Hematopoietic multipotent progenitor cell treated with erythropoietin and hydrocortisone succinate and interleukin-3 and kit ligand, for 4 days (in vitro differentiated cells): ENCODE measurements at places on chromosomes 6 and 20.
A peak's percentile ranks its signal among the peaks of the same experiment; 100 is the strongest.

DNA sequence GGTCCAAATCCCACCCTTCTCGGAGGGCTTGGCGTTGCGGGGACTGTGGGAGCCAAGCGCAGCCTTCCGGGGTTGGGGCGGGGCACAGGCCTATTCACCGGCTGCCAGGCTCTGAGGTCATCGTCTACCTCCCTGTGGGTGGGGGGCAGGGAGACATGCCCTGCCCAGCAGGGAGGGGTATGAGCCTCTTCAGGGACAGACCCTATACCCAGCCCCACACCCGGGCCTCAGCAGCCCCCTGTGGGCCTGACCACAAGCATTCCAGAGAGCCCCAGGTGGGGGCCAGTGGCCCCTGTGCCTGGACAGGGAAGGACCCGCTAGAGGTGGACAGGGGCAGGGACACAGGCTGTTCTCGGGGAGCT, 11.6 kb downstream of the LAMA5 start:
- no peak for DNase-seq

GRCh38 chr6:60991427-60992028, 1294.5 kb downstream of the KHDRBS2 start:
- DNase-seq, result no peak

- no peak for DNase-seq
Measured at GRCh38 chr6:106782536-106783285, 153.3 kb downstream of the QRSL1 start.

- DNase-seq, result no peak
Measured at GRCh38 chr6:169323221-169323620, 69.6 kb upstream of the THBS2 start.

DNA sequence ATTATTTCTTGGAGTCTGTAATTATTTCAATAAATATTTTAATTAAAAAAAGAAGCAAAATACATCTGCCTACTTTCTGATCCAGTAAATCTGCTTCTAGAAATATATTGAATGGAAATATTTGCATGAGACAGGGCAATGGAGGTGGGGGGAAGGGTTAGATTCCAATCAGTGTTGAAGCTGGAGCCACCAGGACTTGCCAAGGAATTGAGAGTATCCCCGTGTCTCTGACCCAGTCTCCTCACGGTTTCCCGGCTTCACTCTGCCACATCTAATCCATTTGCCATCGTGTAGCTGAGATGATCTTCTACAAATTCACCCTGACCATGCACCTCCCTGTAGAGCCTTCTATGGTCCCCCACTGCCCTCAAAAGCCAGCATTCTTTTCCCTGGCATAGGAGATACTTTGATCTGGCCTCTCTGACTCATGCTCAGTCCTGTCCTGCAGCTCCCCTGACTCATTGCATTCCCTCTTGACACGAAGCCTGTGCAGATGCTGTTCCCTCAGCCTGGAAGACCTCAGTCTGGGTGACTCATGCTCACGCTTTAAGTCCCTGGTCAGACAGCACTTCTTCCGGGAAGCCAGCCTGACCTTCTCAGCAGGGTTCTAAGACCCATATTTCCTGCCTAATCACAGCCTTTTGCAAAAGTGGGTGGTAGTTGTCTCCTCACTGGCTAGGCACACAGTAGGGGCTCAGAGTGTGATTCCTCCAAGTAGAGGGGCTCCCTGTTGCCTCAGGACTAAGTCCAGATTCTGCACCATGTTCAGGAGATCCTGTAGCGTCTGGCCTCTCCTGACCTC, 23.0 kb upstream of the FKBP1A start:
- DNase-seq, result no peak

GRCh38 chr20:10242166-10242565, 23.5 kb downstream of the SNAP25 start:
- no peak for DNase-seq

- DNase-seq, result no peak
Measured at GRCh38 chr6:164276211-164276610, 861.7 kb downstream of the QKI start.

DNA sequence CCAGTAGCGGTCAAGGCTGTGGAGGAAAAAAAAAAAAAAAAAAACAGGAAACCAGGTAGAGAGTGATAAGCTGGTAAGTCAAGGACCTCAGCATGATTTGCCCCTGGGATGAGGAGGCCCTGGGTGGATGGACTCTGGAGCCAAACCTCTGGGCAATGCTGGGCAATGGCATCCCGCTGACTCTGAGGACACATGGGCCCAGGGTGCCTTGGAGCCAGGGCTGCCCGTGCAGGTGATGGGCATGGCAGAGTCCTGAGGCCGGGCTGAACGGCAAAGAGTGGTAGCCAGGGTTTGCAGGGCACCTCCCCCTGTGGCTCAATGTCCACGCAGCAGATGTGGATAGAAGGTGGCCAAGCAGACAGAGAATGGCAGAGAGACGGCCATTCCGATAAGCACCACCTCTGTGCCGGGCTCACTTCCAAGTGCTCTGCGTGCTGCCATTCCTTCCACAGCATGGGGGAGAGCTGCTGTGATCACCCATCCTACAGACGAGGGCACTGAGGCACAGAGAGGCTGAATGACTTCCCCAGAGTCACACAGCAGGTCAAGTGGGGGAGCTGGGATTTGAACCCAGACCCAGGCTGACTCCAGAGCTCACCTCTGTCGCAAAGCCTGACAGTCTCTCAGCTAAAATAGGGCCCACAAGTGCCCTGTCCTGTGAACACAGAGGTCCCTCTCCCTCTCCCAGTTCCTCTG, 353.9 kb downstream of the CDH4 start:
- no peak for DNase-seq

- no peak for DNase-seq
Measured at GRCh38 chr6:143068001-143068400, 7.3 kb downstream of the AIG1 start.

- no peak for DNase-seq
Measured at GRCh38 chr6:53041356-53041755, 23.8 kb upstream of the FBXO9 start.

DNA sequence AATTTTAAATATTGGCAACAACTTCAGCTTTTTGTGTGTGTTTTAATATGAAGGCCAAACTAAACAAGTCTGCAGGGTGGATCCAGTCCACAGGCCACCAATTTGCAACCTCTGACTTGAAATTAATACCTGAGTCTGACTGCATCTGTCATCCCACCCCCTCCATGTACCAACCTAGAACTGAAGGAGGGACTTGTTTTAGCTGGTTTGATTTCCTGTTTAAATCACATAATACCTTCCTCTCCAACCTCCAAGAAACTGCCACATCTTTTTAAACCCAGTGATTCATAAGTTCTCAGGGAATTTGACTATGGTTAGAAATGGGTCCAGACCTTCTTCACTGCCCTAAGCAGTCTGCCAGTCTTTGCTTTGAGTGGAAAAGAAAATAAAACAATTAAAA, 21.6 kb downstream of the RNF8 start:
- no peak for DNase-seq

DNA sequence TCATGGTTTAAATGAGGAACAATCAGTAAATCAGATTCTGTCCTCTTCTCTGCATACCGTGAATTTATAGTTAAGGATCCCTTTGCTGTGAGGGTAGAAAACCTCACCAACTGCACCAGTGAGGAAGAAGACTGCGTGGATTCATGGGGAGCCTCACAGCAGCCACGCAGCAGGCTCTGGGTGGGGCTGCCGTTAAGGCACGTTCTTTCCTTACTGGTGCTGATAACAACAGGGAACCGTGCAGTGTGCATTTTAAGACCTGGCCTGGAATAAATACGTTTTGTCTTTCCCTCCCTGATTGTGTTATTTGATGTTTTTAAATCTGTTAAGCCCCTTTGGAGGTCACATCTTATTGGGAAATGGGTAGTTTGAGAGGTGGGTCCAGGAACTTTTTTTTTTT, 17.6 kb upstream of the MYLK2 start:
- peak; percentile 65 for DNase-seq

GRCh38 chr20:45104786-45105185, 3.9 kb upstream of the KCNS1 start:
- no peak for DNase-seq

- no peak for DNase-seq
Measured at GRCh38 chr20:9480066-9480465, 34.3 kb upstream of the LAMP5 start.

- peak; percentile 85 for DNase-seq
Measured at GRCh38 chr20:32521780-32522525, 63.2 kb downstream of the NOL4L start.

DNA sequence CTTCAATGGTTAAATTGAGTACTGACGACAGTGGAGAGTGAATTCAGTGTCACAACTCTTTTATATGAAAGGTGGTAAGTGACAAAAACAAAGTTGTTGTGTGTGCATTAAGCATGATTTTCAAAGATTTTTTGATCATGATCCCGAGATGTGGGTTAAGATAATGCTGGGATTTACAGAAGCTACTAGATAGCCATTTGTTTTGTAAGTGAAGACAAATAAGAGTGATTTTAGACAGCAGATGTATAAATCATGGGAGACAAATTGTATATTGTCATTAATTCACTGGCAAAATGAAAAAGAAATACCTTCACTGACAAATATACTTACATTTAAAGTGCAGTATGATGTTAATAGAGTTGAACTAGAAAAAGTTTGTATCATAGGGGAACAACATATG, 6.1 kb downstream of the ADGRB3 start:
- no peak for DNase-seq

DNA sequence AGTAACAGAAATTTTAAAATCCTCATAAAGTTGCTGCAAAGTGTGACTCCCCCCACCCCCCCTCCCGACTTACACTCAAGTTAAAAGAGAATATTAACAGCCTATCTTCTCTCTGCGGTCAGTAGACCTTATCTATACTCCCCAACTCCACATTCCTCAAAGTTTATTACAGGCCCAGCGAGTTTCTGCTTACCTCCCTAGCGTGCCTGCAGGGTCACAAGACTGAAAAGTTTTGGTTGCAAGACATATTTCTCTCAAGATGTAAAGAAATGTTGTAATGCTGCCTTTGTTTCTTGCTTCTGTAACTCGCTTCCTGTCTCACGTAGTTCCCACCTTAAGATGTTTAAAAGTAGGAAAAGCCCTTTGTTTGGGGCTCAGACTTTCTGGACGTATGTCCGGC, 699.6 kb downstream of the PHF3 start:
- DNase-seq, result no peak

GRCh38 chr20:38144974-38145728, 19.9 kb downstream of the TGM2 start:
- DNase-seq, result no peak

DNA sequence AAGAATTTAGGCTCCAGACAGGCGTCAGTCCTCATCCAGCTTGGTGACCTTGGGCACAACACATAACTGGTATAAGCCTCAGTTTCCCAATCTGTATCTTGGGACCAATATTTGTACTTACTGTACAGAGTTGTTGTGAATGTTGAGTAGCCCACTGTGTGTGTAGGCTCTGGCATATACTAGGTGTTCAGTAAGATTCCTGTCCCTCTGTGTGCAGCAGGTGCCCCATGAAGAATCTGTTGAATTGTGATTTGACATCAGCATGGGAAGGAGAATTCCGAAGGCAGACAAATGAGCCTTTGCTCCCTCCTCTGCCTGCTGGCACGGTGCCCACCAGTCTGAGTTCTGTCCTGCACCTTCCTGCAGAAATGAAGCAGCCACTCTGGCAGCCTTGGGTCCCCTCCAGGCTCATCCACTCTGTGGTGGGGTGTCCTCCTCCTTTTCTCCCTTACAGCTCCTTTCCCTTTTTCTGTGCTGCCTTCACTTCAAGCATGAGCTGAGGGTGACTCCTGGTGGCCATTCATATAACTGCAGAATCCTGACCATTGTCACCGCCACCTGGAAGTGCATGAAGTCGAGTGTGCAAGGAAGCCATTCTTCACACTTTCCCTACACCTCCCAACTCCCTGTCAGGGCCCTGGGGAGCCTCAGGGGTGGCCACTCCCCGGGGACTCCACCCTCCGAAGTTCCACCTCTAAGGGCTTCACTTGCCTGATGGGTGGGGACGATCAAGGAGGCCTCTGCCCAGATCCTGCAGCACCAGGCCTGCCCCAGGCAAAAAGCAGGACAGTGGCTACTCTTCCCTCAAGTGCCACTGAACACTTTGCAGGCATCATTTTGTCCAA, 48.2 kb downstream of the MRPL14 start:
- DNase-seq, result peak; percentile 90

GRCh38 chr6:18053555-18054445, 66.4 kb upstream of the KIF13A start:
- peak; percentile 85 for DNase-seq

DNA sequence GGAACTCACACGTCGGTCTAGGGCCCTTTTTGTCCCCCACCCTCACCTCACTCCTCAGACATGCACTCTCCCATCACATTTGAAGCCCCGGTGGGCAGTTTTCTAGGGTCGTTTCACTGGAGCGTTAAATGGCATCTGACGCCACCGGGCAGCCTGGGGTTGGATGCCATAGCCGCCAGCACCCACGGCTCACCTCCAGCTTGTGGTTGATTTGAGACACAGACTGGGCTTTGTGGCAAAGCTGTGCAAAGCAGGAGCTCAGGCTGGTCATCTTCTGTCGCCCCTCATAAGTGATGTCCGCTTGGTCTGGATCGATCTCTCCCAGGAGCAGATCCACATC, 530 bp downstream of the GOPC start:
- no peak for DNase-seq

DNA sequence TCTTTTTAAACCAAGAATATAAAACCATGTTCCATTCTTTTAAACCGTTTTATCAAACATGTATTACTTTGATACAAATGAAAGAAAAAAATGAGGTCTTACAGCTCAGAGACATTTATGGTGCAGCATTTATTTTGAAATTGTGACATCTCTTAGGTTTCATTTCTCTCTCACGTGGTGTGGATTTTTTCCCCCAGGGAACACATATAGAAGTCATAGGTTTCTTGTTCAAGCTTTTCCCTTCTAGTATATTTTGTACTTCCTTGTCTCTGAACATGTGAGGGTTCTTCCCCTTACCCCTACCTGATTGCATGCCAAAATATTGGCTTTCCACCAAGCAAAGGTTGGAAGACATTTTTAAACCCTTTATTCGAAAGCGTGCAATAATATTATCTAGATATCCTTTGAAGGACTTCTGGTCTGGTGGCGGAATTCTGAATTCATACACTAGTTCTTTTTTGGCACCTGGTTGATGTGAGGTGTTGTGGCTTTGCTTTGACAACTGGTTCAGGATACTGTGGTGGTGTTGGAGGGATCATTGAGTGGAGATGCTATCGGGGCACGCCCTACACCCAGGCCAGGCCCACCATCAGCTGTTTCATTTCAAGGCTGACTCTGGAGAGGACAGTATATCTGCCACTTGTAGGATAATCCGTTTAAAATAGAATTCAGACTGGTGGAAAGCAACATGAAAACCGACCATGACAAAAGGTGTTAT, 5.6 kb upstream of the FAM50B start:
- DNase-seq, result no peak

DNA sequence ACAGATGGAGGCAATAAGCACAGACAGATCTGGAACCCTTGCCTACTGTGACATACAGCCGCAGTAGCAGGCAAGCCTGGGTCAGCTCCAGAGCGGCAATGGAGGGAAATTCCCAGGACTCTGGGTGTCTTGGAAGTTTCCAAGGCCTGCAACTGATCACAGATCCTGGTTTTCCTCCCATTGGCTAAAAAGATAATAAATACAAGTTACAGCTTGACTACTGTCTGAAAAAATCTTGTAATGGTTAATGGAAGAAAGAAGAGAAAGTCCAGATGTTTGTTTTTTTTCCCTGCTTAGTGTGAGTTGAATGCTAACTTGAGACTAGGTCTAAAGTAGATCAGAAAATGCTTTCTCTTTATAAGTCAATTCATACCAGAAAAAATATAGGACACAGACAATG, 307.6 kb downstream of the ALDH8A1 start:
- no peak for DNase-seq

GRCh38 chr6:139091826-139092225, 43.1 kb upstream of the HECA start:
- no peak for DNase-seq

GRCh38 chr6:132746048-132746447, 11.7 kb downstream of the VNN2 start:
- DNase-seq, result peak; percentile 73
